Urinary bladder (tissue), 4 donors: ENCODE measurements at places on chromosomes 6 and 20. TPM values are rescaled to one million over a fixed set of nuclear protein-coding genes. Genes with fewer than 3 reads are reported as not detected.

- DNase-seq, result peak; percentile 69
These were observed 13.0 kb upstream of the TSHZ2 start for GRCh38 chr20:52959125-52959524.

DNA sequence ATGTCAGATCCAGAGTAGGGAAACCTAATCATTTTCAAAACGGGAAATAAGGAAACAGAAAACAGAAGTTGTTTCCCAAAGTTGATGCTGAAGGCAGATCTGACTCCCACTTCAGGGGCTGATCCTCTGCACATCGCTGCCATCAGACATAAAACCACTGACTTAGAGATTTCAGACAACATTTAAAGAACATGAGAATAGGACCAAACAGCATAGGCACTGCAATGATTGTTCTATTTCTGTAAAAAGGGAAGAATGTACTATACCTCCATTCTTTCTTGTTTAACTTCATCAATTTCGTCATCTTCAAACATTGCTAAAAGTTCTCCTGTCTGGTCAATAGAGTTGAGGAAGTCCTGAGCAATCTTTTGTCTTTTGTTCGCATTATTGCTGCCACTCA lies 324.7 kb upstream of the RUNX2 start:
- no peak for DNase-seq

GRCh38 chr6:124721331-124721730 lies 240.9 kb upstream of the RNF217 start:
- DNase-seq, result no peak

DNA sequence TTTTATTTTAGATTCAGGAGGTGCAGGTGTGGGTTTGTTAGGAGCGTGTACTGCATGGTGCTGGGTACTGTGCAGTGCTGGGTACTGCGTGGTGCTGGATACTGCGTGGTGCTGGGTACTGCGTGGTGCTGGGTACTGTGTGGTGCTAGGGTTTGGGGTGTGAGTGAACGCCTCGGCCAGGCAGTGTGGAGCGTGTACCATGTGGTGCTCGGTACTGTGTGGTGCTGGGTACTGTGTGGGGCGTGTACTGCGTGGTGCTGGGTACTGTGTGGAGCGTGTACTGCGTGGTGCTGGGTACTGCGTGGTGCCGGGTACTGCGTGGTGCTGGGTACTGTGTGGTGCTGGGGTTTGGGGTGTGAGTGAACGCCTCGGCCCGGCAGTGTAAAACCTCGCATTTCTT lies 62.9 kb downstream of the WDR27 start:
- no peak for DNase-seq

Gene TINAG
- polyA plus RNA-seq, result not detected

DNA sequence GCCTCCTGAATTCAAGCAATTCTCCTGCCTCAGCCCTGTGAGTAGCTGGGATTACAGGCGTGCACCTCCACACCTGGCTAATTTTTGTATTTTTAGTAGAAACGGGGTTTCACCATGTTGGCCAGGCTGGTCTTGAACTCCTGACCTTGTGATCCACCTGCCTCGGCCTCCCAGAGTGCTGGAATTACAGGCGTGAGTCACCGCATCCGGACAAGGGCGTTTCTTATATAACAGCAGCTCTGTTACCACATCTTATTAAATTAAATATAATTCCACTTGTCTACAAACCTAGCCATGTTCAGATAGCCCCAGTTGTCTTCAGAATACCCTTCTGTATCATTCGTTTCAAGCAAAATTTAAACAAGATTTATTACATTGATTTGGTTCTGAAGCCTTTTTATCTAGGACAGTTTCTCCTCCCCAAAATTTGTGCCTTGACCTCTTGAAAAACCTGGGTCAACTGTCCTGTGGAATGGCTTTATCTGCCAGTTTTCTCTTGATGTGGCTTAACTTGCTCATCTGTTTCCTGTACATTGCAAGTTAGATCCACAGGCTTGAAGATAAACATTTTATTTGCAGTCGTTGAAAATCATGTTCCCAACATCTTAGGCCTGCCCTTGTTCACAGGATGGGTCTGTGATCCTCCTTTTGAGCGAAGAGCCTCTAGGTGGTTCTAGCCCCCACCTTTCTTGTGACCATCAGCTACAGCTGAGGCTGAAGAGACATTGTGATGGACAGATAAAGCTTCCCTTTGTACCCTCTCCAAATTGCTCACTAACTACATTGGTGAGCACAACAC lies 132.2 kb downstream of the ARID1B start:
- no peak for DNase-seq

DNA sequence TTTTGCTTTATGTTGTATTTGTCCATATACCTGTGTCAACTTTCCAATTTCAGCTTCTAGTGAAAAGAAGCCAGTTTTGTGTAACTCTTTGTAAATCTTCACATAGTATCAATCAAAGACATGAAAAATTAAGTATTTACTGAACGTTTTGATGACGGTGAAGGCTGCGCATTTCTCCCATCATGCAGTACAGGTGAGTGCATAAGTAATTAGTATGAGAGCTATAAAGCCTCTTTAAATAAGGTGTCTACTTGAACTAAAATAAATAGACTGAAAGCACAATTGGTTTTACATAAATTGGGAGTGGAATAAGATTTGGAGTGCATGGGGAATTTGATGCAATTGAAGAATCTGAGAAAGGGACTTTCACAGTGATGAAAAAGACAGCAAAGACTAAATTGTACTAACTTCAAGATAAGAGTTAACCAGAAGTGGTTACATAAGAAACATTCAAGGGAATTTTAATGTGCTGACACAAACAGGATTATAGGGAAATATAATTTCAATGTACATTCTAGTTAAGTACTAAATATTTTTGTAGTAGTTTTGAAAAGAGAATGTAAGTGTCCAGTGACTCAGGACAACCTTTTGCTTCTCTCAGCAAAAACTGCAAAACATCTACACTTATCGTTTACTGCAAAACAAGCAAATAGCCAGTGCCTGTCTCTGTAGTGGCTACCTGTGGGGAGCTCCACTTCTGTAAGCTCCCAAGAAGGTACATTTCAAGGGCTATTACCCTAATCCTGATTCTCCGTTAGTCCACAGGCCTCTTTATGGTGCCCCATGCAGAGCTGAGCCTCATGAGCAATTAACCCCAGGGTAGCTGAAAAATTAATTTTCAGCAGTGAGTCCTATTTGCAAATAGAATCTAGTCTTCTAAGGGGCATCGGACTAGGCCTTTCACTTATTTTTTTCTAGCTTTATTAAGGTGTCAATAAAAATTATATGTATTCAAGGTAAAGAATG lies 13.0 kb downstream of the TENT5A start:
- DNase-seq, result no peak

GRCh38 chr6:26401389-26401986 lies 587 bp upstream of the BTN3A1 start:
- no peak for DNase-seq

DNA sequence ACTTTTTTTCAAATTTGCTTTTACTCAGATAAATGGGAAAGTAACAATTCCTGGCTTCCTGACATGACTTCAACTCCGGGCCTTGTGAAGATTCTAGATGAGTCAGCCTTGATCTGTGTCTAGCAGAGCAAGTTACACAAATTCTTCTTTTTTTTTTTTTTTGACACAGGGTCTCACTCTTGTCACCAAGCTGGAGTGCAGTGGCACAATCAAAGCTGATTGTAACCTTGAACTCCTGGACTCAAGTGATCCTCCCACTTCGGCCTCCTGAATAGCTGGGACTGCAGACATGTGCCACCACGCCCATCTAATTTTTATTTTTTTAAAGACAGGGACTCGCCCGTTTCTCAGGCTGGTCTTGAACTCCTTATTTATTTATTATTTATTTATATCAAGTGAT lies 7.3 kb upstream of the ARHGAP18 start:
- no peak for DNase-seq

- DNase-seq, result no peak
These were observed 107.5 kb upstream of the PDE10A start for GRCh38 chr6:165770397-165771082.

Gene SLC24A3
- polyA plus RNA-seq, result 20.5 TPM

- no peak for DNase-seq
These were observed 42.6 kb upstream of the DEK start for GRCh38 chr6:18306977-18307376.

Gene LYRM4
- 20.8 TPM for polyA plus RNA-seq
